H1 (cell line): ENCODE measurements at places on chromosomes 11 and 22. TPM values are rescaled to one million over a fixed set of nuclear protein-coding genes. Genes with fewer than 3 reads are reported as not detected.

GRCh38 chr11:96219981-96220623 lies 122.9 kb downstream of the MAML2 start:
- H3K27ac ChIP-seq = no peak overlapping the region
- no peak overlapping the region for H3K4me3 ChIP-seq
- H3K36me3 ChIP-seq = no peaks in the 10 kb centered on the region
- H3K27me3 ChIP-seq = no peaks in the 10 kb centered on the region

- H3K4me3 ChIP-seq = no peak overlapping the region
- no peaks in the 10 kb centered on the region for H3K36me3 ChIP-seq
- no peak overlapping the region for H3K27ac ChIP-seq
- DNase-seq = no peak
Measured at GRCh38 chr11:76577226-76577920, 93.2 kb downstream of the LRRC32 start.

DNA sequence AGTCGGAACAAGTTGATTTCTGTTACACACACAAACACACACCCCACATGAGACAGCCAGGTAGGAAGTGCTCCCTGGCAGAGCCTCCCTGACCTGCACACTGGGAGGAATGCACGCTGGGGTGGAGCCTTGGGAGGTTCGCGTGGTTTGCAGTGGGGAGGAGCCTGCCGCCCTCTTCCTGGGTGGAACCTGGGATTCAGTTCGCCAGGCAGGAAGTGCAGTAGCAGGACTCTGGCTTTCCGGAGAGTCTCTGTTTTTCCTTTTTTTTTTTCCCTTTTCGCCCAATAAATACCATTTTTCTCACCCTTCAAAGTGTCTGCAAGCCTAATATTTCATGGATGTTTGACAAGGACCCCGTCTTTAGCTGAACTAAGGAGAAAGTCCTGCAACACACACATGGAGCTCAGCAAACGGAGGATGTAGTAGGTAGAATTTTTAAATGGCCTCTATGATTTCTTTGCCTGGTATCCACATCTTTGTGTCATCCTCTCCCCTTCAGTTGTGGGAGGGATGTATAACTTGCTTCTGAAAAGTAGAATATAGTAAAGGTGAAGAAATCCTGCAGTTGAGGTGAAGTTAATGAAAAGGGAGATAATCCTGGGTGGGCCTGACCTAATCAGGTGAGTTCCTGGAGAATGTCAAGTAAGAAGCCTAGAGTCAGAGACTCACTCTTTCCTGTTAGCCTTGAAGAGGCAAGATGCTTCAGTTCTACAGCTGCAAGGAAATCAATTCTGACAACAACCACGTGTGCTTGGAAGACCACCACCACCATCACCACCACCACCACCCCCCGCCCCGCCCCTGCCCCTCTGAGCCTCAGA lies 72.9 kb downstream of the PIWIL4 start:
- no peaks in the 10 kb centered on the region for H3K4me1 ChIP-seq
- H3K4me3 ChIP-seq = no peak overlapping the region
- no peak overlapping the region for H3K27ac ChIP-seq
- no peaks in the 10 kb centered on the region for H3K36me3 ChIP-seq

DNA sequence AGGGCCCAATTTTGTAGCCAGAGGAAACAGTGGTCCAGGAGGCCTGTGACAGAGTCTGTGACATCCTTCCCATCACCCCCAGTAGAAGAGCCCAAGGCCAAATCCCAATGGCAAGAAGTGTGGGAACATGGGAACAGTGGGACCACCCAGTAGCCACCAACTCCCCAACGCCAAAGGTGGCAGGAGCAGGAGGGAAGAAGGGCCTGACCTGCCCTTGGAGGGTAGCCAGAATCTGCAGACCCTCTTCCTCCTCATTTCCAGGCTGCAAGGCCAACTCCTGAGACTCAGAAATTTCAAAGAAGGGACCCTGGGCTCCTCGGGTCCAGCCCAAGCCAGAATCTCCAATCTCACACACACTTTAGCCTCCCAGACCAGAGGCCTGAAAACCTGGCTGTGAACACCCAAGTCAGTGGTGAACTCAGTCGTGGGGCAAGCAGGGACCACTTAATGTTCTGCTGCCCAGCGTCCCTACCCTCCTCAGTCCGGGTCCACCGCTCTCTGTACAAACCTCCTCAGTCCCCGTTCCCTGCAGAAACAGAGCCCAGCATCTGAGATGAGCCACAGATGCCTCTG lies 6.2 kb downstream of the RAB3IL1 start:
- H3K4me3 ChIP-seq = no peak overlapping the region
- H3K27ac ChIP-seq = no peak overlapping the region
- H3K27me3 ChIP-seq = no peaks in the 10 kb centered on the region
- peaks cover 9% of the 10 kb centered on the region for H3K4me1 ChIP-seq
- no peak for DNase-seq

DNA sequence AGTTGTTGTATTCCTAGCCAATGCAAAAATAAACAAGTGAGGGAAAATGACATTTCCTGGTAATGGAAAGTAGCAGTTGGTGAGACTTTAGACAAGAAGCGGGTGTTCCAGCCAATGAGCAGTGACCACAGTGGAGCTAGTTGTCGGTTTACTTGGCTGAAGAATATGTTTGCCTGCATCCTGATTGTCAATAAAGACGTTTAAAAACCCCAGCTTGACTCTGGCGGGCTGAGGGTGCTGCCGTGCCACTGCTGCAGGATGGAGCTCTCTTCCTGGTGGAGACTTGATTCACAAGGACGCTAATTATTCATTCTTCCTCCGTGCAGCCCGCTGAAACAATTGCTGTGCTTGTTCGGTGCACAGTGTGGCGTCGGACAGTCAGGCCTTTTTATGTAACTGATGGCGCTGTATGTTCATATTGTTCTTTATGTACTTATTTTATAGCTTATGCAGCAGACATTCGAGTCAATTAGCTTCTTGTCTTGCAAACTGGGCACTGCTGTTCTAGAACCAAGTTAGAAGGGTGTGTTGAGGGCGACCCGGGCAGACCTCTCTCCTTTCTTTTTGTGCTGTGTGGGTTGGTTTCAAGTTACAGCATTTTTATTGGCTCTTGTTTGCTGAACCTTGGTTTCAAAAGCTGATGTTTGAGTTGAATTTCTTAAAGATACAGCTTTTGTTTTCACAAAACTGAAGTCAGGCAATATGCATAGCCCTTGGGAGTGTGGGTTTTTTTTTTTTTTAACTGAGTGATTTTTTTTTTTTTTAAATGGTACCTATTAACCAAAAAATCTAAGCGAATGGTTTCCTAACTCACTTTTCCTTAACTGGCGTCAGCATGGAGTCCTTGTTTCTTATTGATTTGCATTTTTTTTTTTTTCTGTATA lies 153.9 kb downstream of the TEAD1 start:
- H3K27ac ChIP-seq = peak overlapping the region; percentile 73
- H3K4me1 ChIP-seq = peaks cover 26% of the 10 kb centered on the region
- peak; percentile 29 for DNase-seq
- H3K27me3 ChIP-seq = no peaks in the 10 kb centered on the region

DNA sequence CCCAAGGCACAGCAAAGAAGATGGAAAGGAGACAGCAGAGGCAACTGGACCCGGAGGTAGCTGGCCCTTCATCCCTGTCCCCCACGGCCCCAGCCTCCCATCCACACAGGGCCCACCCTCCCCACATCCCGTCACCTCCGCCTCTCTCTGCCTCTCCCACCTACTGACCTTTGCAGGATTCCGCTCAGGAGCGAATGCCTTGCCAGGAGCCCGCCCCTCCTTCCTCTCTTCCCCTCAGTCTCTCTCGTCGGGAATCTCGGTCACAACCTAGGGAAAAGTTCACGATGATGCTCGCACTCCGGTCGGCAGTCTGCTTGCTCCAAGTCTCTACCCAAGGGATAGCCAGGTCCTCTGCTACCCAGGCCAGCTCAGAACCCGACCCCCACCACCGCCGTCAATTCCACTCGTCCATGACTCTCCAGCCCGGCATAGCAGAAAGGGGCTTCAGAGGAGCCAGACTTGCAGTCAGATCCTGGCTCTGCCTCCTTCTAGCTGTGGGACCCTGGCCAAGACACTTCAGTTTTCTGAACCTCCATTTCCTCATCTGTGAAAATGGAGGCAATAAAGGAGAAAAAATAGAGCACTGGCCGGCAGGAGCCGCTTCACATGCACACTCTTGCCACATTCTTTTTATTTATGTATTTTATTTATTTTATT lies 10.2 kb downstream of the AHNAK start:
- no peaks in the 10 kb centered on the region for H3K36me3 ChIP-seq
- H3K4me3 ChIP-seq = no peak overlapping the region
- no peak overlapping the region for H3K27ac ChIP-seq

DNA sequence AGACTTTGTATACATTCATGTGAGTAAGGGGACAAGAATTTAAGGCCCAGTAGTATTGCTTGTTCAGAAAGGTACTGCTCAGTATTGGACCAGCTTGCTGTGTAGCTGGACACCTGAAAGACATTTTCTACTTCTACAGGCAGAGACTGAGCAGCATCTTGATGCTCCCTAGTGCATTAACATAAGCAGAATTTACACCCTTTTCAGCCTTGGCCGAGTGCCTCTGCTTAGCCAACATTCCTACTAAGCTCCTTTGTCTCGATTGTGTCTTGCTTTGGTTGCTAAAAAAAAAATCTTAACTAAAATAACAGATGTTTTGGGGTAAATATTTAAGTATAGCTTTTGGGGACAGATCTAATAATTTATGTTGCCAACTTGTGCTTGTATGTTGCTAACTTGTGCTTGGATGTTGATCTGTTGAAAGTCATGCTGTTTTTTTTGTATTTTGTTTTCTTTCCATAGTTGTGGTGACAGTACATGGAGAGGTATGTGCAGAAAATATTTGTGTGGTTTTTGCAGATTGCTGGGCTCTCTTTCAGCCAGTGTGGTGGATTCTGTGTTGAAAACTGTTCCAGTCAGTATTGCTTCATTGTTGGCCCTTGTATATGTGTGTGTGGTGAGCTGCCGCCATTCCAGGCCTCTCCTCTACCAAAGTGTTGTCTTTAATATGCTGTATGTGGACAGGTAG lies 3.7 kb downstream of the PTS start:
- H3K27ac ChIP-seq = no peak overlapping the region
- H3K27me3 ChIP-seq = no peaks in the 10 kb centered on the region
- H3K4me3 ChIP-seq = no peak overlapping the region
- no peaks in the 10 kb centered on the region; the same call in 1 of the 2 replicates for H3K36me3 ChIP-seq
- no peaks in the 10 kb centered on the region for H3K4me1 ChIP-seq

- H3K4me3 ChIP-seq = peak overlapping the region; percentile 19; the same call in 1 of the 2 replicates
- H3K4me1 ChIP-seq = peaks cover 30% of the 10 kb centered on the region
- H3K27me3 ChIP-seq = no peaks in the 10 kb centered on the region
- H3K36me3 ChIP-seq = 0 out of 2 replicates have a peak, but pooled peaks cover 3% of the 10 kb centered on the region
- DNase-seq = peak; percentile 73
Measured at GRCh38 chr11:67270256-67271204, 4.3 kb downstream of the GRK2 start.

SLC37A2 gene
- 1.1 and 1.3 TPM in 2 replicates for total RNA-seq

GANAB gene
- total RNA-seq = 326 and 330 TPM in 2 replicates

ZFP91 gene
- total RNA-seq = 29.0 and 29.5 TPM in 2 replicates

RBM14 gene
- total RNA-seq = 142 and 145 TPM in 2 replicates

OR2AG1 gene
- not detected in 2 replicates for total RNA-seq
